ENCODE measurements at places on chromosomes 4 and X.

GRCh38 chr4:88090898-88091297 lies 67.5 kb downstream of the ABCG2 start:
- no peak for DNase-seq

GRCh38 chr4:32032136-32032672 lies 1312.0 kb downstream of the PCDH7 start:
- DNase-seq, result no peak

DNA sequence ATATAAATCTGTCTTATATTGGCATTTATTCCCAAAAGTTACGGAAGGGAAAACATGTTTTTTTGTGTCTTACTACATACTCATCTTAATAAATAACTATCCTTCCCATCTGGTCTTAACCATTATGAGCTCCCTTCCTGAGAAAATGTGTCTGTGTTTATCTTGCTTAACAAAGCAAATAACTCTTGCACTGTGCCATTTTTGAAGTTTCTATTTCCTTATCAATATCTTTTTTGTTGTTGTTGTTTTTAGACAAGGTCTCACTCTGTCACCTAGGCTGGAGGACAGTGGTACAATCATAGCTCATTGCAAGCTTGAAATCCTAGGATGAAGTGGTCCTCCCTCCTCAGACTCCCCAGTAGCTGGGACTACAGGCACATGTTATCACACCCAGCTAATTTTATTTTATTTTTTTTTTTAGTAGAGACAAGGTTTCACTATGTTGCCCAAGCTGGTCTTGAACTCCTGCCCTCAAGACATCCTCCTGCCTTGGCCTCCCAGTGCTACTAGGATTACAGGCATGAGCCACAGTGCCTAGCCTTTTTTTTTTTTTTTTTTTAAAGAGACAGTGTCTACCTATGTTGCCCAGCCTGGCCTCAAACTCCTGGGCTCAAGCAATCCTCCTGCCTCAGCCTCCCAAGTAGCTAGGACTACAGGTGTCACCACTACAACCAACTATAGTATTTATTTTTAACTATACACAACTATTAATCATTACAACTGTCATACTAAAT lies 36.9 kb downstream of the CNOT6L start:
- no peak for DNase-seq

DNA sequence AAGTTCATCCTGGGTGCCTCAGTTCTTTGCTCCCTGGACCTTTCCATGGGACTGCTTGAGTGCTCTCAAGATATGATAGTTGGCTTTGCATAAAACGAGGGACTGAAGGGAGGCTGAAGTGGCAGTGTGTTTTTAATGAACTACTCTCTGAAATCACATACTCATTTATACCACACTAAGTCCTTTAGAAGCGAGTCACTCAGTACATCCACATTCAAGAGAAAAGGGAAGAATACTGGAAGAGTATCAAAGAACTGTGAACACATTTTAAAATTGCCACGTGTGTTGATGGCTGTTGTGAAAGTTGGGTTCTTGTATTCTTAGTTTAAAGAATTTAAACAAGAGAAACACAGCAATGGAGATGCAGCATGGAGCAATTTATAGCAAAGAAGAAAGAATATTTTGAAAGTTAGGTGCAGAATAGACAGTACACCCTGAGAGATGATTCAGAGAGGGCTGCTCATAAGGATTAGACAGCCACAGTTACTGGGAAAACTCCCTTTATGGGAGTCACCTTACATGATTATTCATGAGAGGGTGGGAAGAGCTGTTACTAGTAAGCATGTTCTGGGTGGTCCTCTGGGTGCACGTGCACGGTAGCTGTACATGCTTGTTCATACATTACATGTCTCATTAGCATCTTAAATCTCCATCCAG lies 380.7 kb downstream of the ADGRL3 start:
- no peak for DNase-seq

DNA sequence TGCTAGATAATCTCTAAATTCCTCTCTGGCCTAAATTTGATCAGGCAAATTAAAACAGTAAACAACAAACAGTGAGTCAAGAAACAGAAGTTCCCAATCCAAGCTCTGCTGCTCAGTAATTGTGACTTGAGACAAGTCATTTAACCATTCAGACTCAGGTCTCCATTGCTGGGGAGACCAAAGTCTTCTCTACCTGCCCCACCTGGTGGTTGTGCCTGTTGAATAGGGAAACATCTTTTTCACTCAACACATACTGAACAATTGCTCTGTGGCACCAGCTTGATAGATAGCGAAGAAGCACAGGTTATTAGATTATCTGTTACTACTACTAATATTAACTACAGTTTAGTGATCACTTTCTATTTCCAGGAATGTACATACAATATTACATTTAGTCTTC lies 112.1 kb upstream of the EOLA2 start:
- DNase-seq, result no peak

DNA sequence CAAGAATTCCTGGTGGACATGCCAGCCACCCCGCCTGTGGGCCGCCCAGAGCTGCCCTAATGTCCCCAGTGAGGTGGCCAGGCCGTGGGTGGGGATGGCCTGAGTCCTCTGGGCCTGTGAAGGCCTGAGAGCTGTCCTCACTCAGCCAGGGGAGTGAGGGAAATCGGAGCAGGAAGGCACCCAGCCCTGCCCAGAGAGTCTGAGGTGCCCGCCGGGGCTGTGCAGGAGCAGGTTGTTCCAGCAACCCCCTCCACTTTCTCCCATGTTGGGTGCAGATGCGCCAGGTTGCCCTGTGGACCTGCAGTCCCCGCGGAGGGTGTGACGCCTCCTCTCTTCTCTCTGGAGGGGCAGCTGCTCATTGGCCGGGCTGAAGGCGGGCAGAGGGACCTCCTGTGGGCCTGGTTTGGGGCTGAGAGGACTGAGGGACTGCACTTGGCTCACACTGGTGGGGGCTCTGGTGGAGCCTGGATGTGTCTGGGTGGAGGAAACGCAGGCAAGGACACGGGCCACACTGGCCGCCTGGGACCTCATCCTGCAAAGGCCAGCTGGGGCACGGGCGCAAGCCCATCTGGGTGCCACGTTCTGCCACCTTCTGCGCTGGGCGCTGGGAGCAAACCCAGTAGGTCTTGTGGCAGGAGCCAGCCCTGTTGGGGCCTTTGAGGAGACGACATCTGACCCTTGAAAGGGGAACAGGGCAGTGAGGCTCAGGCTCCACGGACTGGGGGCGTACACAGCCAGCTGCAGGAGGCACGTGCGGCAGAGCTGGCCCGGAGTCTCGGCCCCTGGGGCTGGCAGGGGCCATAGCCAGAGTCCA lies 14.0 kb downstream of the DOK7 start:
- DNase-seq, result no peak

DNA sequence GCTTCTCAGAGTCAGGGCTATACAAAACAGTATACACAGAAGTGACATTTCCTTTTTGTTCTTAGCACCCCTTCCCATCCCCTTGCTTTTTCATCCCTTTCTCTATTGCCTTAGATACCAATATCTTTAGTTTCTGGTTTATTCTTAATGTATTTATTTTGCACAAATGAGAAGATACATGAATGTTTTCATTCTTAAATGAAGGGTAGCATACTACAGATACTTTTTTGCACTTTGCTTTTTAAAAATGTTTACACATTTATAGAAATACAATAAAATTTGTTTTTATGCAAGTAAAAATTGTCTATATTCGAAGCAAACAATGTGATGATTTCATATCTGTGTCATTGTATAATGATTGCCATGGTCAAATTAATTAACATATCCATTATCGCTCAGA lies 33.1 kb downstream of the TSPAN7 start:
- no peak for DNase-seq

GRCh38 chrX:24988314-24988713 lies 27.5 kb downstream of the ARX start:
- DNase-seq, result no peak

- DNase-seq, result no peak
Observed at GRCh38 chrX:145190801-145191389, 56.4 kb upstream of the SPANXN1 start.

DNA sequence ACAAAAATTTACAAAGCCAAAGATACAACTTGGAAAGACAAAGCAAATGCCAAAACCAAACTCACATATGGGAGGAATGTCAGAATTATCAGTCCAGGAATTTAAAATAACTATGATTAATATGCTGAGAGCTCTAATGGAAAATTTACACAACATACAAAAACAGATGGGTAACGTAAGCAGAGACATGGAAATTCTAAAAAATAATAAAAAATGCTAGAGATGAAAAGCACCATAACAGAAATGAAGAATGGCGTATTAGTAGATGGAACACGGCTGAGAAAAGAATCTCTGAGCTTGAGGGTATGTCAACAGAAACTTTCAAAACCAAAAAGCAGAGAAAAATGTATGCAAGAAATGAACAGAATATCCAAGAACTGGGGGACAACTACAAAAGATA lies 4.1 kb upstream of the MANBA start:
- no peak for DNase-seq

GRCh38 chrX:46814966-46815365 lies 21.9 kb upstream of the RP2 start:
- no peak for DNase-seq

DNA sequence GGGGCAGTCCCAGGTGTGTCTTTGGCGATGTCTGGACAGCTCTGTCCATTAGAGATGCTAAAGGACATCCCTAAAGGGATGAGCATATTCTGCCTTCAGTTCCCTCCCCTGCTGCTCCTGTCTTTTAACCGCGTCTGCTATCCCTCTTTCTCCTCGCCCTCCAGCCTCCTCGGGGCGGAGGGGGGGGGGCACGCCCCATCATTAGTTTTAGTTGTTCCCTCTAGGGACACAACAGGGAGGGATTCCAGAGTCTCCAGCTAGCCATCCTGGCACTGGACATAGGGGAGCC lies 1.1 kb downstream of the MSL3 start:
- no peak for DNase-seq
